ENCODE measurements at places on chromosomes 3 and 15.

- DNase-seq: no peak
Measured at GRCh38 chr3:50221411-50222168, 14.4 kb upstream of the GNAI2 start.

GRCh38 chr15:78159395-78159794 is 10.2 kb downstream of the IDH3A start:
- no peak for DNase-seq

- DNase-seq: no peak
Measured at GRCh38 chr15:74657846-74658245, 38.0 kb downstream of the EDC3 start.

GRCh38 chr3:17955411-17955810 is 213.0 kb upstream of the TBC1D5 start:
- DNase-seq: no peak
